Activated CD8-positive, alpha-beta memory T cell treated with anti-CD3 and anti-CD28 coated beads for 36 hours (primary cell): ENCODE measurements at places on chromosomes 4 and X. TPM values are rescaled to one million over a fixed set of nuclear protein-coding genes. Genes with fewer than 3 reads are reported as not detected.

The TMEM156 gene
- total RNA-seq, result 10.7 TPM

The MAD2L1 gene
- total RNA-seq, result 89.2 TPM

The TSPAN7 gene
- total RNA-seq, result 0.27 TPM

The PLAC8 gene
- 14.0 TPM for total RNA-seq

The MSX1 gene
- not detected for total RNA-seq

The PRRG1 gene
- total RNA-seq, result not detected

The CA5B gene
- total RNA-seq, result 7.3 TPM

The GSX2 gene
- not detected for total RNA-seq

The KLF8 gene
- 1.6 TPM for total RNA-seq

The HPGD gene
- total RNA-seq, result 1.7 TPM

The CXCL8 gene
- total RNA-seq, result 0.21 TPM

The C1QTNF7 gene
- total RNA-seq, result 0.25 TPM

The ADGRA3 gene
- total RNA-seq, result 2.8 TPM

The SAGE1 gene
- total RNA-seq, result not detected

The FHDC1 gene
- 0.06 TPM for total RNA-seq
